ENCODE measurements at places on chromosomes 16 and 17.

DNA sequence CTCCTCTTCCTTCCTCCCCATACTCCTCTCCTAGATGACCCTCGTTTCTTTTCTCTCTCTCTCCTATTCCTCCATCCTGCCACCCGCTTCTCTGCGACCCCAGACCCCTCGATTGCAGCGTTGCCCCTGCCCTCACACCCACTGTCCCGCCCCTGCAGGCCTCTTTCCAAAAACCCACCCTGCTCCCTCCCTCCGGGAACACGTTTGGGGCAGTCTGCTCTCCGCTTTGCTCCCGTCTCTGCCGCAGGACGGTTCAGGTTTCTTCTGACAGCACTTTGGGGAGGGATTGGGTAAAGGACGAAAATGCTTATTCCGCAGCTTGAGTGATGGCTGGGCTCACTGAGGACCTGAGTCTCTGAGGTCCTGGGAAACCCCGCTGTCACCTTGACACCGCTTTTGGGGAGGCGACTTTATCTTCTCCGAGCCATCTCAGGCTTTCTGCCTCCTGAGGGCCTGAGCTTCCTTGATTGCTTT is 690 bp downstream of the NDE1 start:
- no peak for DNase-seq

DNA sequence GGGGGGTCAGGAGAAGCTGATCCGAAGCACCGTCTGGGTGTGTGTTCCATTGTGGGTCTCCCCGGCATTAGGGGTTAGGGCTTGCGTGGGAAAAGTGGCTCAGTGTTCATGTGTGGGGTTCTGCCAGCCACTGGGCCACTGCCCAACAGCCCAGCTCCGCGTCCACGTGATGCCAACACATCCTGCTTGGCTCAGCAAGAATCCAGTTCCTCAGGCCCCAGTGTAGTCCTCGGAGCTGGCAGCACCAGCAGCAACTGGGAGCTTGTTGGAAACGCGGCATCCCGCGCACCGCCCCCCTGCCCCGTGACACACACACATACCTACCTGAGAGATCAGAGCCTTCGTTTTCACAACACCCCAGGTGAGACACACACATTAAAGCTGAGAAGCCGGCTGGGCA is 18.9 kb downstream of the LGALS9 start:
- DNase-seq, result no peak

- DNase-seq, result no peak
Observed at GRCh38 chr16:50814541-50814940, 72.7 kb downstream of the CYLD start.

GRCh38 chr17:65891231-65891735 is 300.6 kb downstream of the CEP112 start:
- DNase-seq, result no peak

DNA sequence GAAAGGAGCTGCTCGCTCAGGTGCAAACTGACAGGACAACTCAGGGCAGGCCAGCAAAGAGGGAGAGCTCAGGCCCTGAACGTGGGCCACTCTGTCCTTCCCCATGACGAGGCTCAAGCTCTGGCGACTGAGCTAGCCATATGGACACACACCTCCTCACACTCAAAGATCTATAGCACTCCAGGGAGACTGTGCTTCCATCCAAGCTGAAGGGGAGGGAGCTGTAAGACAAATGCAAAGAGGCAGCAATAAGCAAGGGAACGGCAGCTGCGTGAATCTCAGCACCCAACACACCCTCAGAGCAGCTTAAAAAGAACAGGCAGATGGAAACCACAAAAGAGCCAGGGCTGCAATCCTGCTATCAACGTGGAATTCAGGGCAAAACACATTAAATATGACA is 13.5 kb downstream of the NUDT16L1 start:
- no peak for DNase-seq

DNA sequence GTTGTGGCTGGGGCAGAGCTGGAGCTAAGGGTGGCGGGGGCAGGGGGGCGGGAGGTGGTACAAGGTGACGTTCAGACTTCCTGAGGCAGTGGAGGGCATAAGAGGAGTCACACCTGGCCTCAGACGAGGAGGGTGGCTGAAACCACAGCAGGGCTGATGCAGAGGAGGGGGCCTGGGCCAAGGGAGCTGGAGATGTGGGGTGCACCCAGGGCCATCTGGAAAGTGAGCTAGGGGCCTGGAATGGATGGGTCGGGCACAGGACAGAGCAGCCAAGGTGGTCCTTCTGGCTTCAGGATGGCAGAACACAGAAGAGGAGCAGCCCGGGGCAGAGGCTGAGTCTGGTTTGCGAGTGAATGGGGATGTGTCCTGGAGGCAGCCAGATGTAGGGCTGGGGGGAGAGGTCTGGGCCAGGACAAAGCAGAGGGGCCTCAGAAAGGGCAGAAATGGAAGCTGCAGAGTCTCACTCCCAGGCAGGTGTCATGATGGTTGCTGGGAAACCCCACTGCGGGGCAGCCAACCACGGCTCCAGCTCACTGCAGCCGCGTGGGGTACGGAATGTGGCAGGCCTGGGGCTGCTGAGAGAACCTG is 57.6 kb downstream of the PRMT7 start:
- no peak for DNase-seq

DNA sequence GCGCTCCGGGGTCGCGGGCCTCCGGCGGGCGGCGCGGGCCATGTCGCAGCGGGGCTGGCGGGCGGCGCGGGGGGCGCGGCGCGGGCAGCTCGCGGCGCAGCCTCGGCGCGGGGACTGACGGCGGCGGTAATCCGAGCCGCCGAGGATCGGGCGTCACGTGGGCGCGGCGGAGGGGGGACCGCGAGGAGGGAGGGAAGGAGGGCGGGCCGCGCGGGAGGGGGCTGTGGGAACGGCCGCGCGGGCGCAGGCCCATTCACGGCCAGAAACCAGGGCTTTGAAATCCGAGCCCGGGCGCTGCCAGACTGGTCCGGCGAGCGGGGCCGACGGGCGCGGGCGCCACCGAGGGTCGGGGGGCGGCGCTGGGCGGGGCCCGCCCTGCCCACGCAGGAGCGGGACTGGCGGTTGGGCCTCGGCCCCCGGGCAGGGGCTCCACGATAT is at the start of gene MTSS2:
Gene MTSS2 (minus strand): TSS at position 116 of the 438 bp plus-strand sequence. CDS start 262 bp downstream, outside the sequence.
- DNase-seq, result no peak

DNA sequence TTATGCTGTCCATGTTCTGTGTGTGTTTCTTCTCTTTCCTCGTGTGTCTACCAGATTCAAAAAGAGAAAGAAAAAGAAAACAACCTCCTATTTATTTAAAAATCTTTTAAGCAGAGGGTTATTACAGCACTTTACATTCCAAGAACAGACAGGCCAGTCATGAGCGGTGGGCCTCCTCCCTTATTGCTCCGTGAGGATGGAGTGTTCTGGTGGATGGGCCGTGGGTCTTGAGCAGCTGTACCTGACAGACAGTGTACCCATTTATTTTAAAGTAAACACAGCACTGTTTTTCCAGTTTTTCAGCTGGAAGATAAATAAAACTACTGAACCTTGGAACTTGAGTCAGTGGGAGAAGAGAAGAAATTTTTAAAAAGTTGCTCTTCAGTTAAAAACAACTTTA is 52.4 kb downstream of the WWP2 start:
- no peak for DNase-seq

GRCh38 chr17:19766421-19767270 is 18.5 kb upstream of the ALDH3A1 start:
- peak; percentile 65 for DNase-seq

DNA sequence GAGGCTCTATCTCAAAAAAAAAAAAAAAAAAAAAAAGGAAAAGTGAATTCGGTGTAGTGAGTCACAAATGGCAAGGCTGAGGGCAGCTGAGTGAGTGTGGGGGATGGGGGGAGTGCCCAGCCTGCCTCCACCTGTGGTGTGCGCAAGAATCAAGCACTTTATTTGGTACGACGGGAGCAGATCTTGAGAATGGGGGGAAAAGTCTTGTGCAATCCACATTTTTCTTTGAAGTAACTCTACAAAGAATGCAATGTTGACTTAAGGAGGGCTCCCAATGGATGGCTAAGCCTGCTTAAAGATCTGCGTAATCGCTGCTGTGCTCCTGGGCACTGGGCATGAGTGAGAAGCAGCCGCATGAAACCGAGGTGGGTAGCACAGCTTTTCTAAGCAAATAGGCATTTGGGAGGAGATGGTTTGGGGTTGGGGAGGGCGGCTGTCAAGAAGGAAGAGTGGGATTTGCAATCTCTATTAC is 28.2 kb downstream of the ATP2C2 start:
- DNase-seq, result no peak

- DNase-seq, result no peak
Observed at GRCh38 chr17:2068519-2069051, 13.7 kb downstream of the HIC1 start.

DNA sequence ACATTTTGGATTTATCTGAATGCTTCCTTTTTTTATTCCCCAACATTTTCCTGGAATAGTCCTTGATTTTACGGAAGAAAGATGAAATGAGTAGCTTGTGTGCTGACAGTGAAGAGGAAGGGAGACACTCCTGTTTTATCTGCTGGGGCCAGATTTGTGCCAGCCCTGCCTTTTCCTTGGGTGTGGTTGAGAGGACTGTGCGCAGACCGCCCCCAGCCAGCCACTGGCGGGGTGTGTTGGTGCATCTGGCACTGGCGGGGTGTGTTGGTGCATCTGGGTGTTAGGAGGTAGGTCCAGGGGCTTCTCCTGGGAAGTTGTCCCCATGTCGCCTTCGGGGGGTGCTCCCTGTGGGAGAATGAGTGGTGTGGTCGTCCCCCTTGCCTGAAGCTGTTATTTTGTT is 39.5 kb downstream of the RAP1GAP2 start:
- no peak for DNase-seq

DNA sequence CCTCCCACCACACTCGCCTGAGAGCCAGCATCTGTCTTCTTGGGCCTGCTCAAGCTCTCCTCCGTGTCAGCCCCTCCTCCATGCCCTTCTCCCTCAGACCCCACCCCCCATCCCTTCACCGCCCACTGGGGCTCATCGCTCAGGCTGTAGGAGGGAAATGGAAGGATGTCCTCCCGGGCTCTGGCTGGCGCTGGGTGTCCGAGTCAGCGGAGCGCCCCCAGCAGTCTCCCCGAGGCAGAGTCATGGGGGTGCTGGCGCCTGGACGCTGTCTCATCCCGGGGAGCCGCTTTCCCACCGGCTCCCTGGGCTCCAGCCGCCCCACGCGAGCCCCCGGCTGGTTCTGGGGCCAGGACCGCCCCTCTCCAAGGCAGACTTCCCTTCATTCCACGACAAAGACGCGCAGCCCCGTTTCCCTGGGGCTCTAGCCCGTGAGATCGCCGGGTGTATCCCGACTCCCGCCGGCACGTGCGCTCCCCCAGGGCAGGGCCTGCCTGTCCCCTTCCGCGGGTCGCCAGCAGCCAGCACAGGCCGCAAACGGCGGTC is 428 bp upstream of the ANTKMT start:
- DNase-seq, result no peak

GRCh38 chr16:88133507-88133843 is 182.2 kb downstream of the BANP start:
- no peak for DNase-seq

- no peak for DNase-seq
Observed at GRCh38 chr17:1730326-1731193, 6.1 kb downstream of the WDR81 start.

All from T follicular helper cell (primary cell).